Activated CD8-positive, alpha-beta memory T cell treated with anti-CD3 and anti-CD28 coated beads for 4 hours (primary cell): ENCODE measurements at places on chromosomes 1 and 21.

GRCh38 chr1:25066256-25066655 lies 136.2 kb upstream of the RUNX3 start:
- no peak for DNase-seq

GRCh38 chr1:3518756-3519155 lies 64.3 kb downstream of the ARHGEF16 start:
- DNase-seq: no peak

- no peak for DNase-seq
These were observed 2.1 kb downstream of the C1orf21 start for GRCh38 chr1:184388971-184389370.

GRCh38 chr21:21436012-21436534 lies 437.9 kb downstream of the NCAM2 start:
- DNase-seq: no peak

DNA sequence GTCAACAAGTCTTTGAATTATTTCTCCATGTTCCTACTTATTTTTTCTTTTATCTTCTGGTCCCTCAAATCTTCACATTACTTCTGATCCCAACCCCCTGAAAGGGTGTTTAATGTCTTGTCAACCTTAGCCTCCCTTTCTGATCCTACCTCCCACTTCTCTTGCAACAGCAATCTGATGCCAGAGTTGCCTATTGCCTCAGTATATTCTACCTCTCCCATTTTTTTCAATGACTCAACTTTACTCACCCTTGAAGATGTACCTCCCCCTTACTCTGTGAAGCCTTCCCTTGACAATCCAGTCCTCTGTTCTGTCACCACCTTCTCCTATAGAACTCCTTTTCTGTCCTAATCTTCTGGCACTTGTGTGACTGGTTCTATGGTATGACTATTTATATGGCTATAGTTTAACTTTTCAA lies 99.5 kb upstream of the CD55 start:
- no peak for DNase-seq

DNA sequence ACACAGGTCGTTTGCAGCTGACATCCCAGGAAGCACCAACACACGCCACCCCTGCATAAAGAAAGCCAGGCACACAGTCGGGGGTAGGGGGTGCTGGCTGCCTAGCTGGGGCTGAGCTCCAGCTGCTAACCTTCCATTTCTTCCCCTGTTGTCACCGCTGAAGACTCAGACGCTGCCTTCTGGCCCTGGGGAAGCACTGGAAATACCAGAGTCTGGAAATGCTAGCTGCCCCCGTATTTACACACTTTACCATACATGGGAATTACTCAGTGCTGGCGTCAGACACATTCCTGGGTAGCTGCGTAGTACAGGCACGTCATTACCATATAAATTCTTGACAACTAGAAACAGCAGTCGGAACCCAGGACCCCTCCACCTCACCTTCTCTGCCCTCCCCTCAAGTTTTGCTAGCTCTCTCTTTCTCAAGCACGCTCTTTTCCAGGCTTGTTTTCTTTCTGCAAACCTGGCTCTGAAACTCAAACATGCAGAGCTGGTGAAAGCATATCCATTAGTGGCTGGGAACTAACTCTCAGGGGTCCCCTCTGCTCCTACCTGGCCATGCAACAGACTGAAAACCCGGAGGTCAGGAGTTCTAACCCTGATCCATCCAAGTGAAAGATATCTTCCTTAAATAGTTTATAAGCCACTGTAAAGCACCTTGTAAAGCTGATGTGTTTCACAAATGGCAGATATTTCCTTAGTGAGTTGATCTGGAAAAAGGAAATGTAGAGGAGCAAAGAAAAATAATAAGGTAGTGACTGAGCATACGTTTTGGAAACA lies 3.3 kb downstream of the CSRP1 start:
- no peak for DNase-seq

- DNase-seq: no peak
These were observed 31.9 kb upstream of the RGS21 start for GRCh38 chr1:192284927-192285326.

DNA sequence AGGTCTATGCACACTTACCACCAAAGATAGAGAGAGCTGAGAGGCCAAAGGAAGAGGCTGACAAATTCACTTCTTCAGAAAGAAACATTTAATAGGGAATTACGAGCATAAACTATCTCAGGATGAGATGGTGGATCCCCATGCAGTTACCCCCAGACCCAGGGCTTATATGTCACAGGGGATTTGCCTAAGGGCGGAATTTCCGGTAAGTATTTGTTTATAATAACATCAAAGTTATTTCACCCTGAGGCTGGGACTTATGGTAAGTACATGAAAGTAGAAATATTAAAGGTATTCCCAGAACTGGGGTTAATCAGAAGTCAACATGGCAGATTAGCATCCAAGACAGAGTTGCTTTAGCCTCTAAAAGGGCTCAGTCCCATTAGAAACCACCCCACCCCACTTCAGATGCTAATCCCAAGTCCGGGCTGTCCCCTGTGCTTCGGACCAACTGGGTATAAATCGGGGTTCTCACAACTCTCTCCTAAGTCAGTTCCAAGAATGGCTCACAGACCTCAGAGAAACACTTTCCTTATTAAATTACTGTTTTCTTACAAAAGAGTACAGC lies 247.4 kb upstream of the ZP4 start:
- DNase-seq: no peak

- no peak for DNase-seq
These were observed 397.9 kb downstream of the HHAT start for GRCh38 chr1:210726621-210727020.

- no peak for DNase-seq
These were observed 32.8 kb upstream of the PTBP2 start for GRCh38 chr1:96688767-96689166.

DNA sequence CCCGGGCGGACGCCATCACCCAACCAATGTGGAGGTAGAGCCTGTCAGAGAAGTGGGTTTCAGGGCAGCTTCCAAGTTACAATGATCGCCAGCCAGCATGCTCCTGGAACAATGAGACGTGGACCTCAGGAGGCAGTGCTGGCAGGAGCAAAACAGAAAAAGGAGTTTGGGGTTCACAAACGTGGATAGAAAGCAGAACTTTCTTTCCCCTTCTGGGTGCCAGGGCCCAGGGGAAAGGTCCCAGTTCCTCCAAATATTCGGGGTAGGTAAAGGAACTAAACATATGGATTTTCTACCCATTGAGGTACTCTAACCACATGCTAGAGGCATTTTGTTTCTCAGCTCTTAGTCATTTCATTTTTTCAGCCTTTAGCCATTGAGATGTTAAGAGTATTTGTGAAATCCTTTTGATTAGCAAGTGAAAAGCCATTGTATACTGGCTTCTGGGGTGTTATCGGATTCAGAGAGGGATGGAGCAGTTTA lies 488.4 kb upstream of the ADGRL2 start:
- DNase-seq: no peak

DNA sequence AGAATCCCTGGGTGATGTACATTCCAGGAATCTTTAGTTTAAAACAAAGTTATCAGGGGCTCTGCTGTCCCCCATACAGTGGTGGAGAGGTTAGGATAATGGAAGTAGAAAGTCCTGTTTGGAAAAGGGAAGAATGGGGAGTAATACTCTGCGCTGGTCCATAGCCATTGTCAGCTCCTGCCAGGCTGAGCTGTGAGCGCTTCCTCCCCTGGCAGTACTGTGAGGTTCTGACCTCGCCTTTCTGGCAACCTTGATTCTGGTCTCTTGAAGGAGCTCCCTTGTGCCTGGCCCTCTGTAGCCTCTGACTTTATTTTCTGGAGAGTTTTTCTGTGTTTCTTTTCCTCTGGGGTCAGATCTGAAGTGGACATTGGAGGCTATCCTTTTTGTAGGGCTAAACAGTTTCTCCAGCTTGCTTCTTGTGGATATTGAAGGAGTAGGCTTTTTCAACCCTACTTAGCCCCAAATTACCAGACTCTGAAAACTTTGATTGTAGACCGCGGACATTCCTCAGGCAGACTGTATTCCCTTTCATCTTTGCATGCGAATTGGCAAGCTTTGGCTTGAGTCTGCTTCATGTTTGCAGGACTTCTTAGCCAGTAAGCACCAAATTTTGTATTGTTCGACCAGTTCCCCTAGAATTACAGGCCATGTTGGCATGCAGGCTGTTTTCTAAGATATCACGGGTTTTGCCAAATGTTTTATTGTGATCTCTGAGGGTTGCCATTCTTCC lies 13.8 kb downstream of the UBE4B start:
- no peak for DNase-seq

DNA sequence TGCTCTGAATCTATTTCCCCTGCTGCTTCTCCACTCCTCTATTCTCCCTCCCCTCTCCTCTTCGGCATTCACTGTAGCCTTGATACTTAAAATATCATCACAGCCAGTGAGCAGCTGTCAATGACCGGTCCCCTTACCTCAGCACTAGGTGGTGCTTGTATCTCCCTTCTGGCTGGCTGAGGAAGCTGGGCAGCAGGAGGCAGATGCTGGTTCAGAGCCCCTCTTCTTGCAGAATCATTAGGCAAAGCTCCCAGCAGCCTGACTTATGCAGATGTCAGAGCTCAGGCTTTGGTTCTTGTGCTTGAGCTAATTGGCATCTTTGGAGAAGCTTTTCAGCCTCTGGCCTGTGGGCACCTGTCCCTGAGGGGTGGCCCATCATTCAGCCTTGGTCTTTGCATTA lies 31.9 kb upstream of the KCNA2 start:
- DNase-seq: no peak

- DNase-seq: no peak
These were observed 16.1 kb downstream of the RRP15 start for GRCh38 chr1:218301217-218301616.

GRCh38 chr1:222786121-222786520 lies 28.7 kb upstream of the DISP1 start:
- no peak for DNase-seq

DNA sequence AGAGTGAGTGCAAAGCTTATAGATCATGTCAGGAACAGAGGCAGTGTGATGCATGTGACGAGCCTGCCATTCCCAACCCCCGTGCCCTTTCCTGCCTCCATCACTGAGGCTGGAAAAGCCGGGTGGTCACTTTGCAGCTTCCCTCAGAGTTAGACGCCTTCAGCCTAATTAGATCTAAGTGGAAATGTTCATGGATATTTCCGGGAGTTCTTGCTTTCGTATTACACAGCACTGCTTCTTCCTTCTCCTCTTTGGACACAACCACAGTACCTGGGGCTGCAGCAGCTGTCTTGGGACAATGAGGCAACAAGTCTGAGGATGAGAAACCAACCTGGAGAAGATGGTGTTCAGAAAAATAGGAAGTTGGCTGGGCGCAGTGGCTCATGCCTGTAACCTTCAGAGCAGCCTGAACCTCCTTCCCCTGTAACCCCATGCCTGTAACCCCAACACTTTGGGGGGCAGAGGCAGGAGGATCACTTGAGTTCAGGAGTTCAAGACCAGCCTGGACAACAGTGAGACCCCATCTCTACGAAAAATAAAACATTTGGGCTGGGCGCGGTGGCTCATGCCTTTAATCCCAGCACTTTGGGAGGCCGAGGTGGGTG lies 24.5 kb downstream of the SERINC2 start:
- no peak for DNase-seq

- DNase-seq: no peak
These were observed 153.1 kb upstream of the CXADR start for GRCh38 chr21:17359781-17360180.

DNA sequence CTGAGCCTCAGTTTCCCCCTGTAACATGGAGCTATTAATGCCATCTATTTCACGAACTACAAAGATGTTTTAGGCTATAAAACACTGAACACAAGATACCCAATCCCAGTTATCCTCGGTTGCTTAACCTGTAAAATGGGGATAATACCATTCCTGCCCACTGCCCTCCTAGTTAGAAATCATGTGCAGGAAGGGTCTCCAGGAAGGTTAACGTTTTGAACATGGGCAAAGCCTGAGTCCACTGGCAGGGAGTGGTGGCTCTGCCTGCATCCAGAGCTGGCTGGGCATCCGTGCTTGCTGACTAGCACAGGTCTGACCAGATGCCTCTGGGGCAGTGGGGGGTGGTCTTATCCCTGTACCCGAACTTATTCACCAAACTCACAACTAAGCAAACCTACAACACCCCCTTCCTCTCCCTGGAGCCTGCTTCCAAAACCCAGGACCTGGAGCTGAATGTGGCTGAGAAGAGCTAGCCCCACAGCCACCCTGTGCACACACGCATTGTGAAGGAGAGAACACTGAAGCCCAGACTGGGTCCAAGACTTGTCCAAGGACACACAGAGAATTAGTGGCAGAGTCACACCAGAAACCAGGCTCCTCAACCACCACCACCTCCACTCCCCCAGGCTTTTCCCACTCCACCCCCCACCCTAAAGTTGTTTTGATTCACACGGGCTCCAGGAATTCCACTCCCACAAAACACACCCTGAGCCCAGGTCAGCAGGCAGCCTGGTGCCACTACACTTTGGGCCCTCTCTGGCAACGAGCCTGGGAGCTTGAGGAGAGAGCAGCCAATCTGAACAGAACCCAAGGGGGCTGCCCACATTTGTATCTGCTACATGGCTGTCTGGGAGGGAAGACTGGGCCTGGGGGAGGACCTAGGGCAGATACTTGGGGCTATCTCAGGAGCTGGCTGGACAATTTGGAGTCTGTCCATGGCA lies 1.6 kb downstream of the E2F2 start:
- DNase-seq: no peak

DNA sequence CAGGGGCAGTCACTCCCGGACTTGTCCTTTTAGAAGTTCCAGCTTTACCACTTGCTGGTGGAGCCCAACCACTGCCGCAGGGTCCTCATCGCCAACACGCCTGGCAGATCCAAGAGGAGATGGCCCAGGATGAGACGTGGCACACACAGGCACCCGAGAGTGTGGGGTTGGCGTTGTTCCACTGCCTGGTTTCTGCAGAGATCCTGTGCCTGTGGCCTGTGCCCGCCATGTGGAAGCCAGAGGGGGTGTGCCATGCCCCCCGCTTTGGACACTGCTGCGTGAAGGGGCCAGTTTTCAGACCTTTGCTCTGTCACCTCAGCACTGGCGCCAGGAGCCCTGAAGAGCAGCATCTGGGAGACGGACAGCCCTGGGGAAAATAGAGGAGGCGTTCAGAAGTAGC lies 10.8 kb downstream of the CD46 start:
- no peak for DNase-seq

DNA sequence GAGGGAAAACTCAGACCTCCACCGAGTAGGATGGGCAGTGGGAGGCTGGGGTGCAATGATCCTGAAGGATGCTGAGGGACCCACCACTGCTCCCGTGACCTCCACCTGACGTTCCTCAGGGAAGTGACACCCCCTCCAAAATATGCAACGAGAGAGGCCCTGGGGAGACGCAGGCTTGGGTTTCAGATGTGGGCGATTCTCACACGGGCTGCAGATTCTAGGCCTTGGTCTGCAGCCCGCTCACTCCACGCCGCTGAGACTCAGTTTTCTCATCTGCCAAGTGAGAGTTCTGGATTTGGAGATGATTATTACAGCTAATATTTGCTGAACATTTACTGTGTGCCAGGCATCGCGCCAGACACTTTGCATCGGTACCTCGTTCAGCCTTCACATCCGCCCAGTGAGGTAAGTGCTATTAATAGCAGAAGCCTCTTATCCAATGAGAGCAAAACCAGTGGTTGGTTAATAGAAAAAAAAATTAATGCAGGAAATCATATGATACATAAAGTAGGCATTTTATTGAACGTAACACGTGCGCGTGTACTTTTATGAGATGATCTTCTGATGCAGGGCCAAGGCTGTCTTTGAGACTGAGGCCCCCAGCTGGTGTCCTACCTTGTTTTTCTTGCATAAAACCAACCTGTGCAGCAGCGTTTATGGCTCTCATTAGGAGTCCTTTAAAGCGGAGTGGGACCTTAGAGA lies 102.0 kb upstream of the RUNX3 start:
- DNase-seq: no peak

- no peak for DNase-seq
These were observed 32.1 kb upstream of the RGS18 start for GRCh38 chr1:192126030-192126619.
